ENCODE measurements at places on chromosomes 3 and 15.

DNA sequence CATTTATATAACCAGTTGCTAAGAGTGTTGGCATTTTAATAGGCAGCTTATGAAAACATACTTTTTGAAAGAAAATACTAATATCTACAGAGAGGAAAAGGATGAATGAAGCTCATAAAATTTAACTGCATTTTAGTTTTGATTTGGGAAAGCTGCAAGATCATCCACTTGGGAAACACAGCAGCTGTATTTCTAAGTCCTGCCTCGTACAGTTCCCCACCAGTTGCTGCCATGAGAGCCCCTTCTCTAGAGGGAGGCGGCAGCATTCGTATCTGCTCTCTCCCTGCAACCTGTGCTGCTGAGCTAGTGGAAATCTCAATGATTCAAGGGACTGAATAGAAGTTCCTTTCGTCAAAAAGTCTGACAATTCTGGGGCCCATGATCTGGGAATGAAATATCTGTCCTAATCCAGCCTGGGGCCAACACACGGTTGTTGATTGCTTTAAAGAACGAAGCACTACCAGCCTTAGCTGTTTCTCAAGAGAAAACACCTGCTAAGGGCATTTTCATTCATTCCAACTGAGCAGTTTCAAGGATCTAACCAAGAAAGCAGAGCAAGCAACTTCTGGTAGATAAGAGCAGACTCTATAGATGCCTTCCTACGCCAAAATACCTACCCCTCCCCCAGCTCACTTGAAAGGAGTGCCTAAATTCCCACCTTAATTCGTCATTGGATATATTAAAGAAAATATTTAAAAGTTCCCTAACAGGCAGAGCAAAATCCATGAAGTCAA, 223.7 kb downstream of the MAGI1 start:
- no peak for DNase-seq

DNA sequence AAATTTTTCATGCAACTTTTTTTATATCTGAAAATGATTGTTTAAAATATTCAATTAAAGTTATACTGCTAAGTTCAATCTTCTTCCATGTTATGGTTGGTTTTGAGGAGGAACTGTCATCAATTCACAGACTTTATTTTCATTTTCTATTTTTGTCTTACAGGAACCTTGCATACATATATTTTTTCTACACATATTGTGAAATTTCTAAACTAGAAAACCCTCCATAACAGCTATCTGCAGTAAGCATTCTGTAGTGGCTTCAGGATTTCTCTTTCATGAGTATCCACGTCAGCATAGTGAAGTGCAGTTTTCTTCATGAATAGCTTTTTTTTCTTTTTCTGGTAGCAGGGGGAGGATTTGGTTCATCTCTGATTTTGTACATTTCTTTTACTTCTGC, 48.2 kb downstream of the ATR start:
- no peak for DNase-seq

DNA sequence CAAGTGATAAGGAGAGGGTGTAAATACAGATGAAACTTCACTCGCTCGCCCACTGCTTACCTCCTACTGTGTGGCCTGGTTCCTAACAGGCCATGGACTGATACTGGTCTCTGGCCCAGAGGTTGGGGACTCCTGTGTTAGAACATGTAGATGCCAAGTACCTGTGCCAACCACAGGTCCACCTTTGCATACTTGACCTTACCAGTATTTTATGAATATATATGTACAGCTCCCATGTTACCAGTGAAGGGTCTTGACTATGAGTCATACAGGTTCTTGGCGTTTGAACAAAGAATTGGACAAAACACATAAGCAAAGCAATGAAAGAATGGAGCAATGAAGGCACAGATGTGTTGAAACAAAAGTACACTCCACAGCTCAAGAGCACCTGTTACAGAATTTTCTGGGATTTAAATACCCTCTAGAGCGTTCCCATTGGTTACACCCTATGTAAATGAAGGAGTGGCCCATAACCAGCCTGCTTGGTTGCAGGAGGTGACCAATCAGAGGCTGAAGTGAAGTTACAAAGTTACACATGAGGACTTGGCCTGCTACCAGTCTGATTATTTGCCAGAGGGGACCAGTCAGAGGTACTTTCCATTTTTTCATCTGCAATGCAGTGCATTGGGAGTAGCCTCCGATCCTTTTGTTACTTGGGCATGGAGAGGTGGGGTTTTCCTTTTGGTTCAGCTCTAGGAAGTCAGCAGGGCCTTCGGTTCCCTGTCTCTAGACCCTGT, 1.7 kb upstream of the GFM1 start:
- no peak for DNase-seq

DNA sequence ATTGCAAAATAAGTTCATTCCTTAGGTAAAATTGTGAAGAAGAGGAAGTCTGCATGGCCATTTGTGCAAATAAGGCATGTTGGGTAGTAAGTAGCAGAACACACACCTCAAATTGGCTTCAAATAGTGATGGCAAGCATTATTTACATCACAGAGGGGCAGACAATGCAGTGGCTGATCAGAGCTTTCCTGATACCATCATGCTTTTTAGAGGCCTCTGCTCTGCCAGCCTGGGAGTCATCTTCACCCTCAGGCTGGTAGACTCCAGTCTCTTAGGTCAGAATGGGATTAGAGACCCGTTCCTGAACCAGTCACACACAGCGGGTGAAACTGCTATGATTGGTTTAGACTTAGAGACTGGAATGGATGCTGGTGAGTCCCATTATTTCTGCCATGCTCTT, 396.0 kb upstream of the MCTP2 start:
- DNase-seq, result no peak

- no peak for DNase-seq
Measured at GRCh38 chr15:91864664-91865063, 11.2 kb downstream of the SLCO3A1 start.

DNA sequence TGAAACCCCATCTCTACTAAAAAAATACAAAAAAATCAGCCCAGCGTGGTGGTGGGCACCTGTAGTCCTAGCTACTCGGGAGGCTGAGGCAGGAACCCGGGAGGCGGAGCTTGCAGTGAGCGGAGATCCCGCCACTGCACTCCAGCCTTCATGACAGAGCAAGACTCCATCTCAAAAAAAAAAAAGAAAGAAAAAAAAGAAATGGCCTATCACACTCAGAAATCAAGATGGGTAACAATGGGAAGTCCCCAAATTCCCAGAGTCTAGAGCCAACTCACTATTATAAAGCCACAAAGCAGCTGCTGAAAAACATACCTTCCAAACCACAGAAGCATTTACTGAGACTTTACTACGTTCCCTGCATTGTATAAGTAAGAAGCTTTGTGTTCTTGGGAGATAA, 7.5 kb downstream of the HDGFL3 start:
- DNase-seq, result no peak

GRCh38 chr3:177936721-177937120, 599.5 kb upstream of the KCNMB2 start:
- DNase-seq, result no peak

GRCh38 chr3:156772588-156773206, 53.5 kb upstream of the LEKR1 start:
- no peak for DNase-seq

DNA sequence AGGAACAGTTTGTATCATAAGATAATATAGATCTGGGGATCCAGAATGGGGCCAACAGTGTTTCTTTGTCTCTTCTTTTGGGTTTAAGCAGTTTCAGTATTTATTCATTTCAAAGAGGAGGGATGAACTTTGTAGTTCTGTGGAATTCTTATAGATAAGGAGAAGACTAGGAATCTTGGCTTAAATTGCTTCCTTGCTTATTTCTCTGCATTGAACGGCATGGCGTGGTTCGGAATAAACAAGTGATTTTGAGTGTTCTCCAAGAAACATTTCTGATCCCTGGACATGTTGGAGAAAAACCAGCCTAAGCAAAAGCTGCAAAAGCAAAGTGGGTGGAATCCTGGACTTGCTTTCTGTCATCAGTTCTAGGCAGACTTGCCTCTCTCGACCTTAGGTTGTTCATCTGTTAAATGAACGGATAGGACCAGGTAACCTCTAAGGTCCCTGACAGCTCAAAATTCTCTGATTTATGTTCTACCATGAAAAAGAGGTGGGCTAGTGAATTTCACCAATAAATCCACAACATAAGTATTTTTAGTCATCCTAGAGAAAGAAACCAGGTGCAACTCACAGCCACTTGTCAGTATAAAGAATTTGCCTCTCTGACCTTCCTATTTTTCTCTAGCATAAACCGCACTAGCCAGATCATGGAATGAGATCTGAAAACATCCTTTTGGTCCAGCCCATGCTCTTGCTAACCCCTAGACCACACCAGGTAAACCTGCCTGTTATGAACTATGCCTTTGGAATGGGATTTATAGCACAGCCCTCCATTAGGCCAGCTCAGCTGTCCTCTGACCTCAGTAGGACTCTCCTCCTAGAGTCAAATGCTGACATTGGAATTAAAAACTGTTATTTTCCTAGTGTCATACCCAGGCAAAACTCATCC, 78.8 kb downstream of the CLDN11 start:
- no peak for DNase-seq

DNA sequence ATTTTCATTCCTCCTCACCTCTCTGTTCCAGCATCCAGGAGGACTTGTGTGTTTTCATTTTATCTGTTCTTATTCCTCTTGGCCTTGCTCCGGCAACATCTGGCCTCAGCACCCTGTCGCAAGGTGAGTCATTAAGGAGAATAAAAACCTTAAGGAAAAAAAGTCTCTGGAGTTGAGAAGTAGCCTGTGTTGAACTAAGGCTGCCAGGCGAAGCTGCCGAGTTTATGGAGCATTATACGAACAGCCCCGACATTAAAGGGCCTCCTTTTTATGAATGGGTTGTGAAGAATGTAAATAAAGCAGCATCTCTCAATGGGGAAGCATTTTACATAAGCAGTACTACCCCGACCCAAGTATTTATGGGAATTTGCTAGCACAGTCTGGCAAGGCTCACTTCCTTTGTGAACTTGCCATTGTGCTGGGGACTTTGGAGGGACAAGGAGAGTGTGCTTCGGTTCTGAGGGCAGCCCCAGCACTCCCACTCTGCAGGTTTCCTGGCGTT, 4.7 kb downstream of the BAHD1 start:
- DNase-seq, result no peak

- no peak for DNase-seq
Measured at GRCh38 chr3:100882571-100882984, 110.6 kb downstream of the ABI3BP start.

- no peak for DNase-seq
Measured at GRCh38 chr3:69428657-69429255, 42.9 kb upstream of the FRMD4B start.

DNA sequence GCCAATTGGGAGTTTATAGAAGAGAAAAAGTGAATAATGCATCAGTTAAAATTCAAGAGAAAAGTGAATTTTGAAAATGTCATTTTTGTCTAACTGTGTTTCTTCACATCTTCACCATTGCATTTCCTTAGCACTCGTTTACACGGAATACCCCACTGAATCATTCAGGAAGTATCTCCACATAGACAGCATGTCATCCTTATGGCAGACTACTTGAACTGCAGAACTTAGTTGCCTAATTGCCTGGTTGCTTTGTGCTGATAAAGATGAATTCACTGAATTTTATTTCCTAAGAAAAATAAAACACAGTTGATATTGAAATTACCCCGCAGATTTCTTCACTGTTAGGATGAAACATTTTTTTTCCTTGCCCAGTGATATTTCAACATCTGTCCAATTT, 627.1 kb downstream of the ROBO1 start:
- DNase-seq, result no peak

DNA sequence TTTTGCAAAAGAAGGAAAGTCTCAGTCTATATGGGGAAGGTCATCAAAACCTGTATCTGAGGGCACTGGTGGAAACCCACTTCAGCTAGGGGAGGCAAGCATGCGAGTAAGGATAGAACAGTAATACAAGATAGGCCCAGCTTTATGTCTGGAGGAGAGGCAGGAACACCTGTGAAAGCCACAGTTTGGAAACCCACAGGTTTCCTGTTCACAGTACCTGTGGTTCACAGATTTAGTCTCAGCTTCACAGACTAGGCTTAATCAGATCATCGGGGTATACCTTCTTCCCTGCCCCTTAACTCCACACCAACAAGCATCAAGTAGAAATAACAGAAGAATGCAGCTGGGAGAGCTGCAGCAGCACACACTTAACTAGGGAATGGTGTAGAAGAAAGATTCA, 36.2 kb downstream of the C2CD4B start:
- DNase-seq, result no peak

DNA sequence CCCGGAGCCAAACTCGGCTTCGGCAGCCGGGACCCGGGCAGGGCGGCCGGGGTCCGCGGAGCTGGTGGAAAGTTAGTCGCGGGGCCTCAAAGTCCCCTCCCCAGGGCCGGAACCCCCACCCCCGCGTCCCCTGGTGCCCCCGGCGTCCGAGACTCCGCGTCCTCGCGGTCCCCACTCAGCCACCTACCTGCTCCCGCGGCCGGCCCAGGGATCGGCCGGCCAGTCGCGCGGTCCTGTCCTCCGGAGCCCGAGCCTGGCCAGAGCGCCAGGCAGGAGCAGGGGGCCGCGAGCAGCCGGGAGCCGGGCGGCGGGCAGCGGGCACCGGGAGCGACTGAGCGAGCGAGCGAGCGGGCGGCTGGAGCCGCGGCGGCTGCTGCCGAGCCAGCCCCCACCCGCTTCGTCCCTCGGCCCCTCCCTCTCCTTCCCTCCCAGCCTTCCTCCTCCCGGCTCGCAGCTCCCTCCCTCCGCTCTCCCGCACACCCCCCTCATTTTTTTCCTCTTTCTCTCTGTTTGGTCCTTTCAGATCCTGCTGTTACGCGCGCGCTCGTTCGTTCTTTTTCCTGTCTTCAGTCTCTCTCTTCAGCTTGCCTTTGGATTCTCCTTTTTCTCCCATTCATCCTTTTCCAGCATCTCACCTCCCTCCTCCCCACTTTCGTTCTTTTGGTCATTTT, at the start of gene MEGF11:
MEGF11 (minus strand) TSS at position 333 of the 671 bp plus-strand sequence. CDS start 125,347 bp downstream, outside the sequence.
- DNase-seq, result no peak

DNA sequence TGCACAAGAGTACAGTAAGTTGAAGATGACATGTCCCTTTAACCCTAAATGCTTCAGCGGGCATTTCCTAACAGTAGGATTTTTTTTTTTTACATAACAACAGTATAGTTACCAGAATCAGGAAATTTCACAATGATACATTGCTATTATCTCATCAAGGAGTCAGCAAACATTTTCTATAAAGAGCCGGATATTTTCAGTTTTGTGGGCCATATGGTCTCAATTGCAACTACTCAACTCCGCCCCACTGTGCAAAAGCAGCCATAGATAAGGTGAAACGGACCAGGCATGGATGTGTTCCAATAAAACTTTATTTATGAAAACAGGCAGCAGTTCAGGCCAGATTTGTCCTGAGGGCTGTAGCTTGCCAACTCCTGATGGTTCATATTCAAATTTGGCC, 130.6 kb downstream of the SMAD6 start:
- no peak for DNase-seq

DNA sequence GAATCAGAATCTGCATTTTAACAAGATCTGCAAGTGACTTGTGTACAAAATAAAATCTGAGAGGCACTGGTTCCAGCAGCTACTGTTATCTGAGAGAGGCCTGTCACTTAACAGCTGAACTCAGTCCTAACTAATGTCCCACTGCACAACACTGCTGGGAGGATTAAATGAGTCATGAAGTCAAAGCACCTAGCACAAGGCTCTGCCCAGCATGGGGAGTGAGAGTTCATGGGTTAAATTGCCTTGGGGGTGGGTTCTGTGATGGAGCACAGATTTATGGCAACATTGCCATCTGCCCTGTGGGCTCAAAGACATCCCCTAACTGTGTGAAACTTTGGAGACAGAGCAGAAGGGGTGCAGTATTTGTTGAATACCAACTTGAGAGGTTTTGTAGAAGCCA, 250.9 kb downstream of the PLCL2 start:
- no peak for DNase-seq

- no peak for DNase-seq
Measured at GRCh38 chr3:142243134-142243533, 17.7 kb upstream of the GK5 start.

GRCh38 chr3:117011687-117012250, 302.2 kb downstream of the TUSC7 start:
- DNase-seq, result no peak

- DNase-seq, result peak; percentile 28
Measured at GRCh38 chr3:138187296-138188012, at the start of gene ARMC8. ARMC8 (plus strand) TSS chr3:138187301; CDS start chr3:138187555, 254 bp downstream.
